ENCODE measurements at places on chromosomes 16 and 17.
A peak's percentile ranks its signal among the peaks of the same experiment; 100 is the strongest.

DNA sequence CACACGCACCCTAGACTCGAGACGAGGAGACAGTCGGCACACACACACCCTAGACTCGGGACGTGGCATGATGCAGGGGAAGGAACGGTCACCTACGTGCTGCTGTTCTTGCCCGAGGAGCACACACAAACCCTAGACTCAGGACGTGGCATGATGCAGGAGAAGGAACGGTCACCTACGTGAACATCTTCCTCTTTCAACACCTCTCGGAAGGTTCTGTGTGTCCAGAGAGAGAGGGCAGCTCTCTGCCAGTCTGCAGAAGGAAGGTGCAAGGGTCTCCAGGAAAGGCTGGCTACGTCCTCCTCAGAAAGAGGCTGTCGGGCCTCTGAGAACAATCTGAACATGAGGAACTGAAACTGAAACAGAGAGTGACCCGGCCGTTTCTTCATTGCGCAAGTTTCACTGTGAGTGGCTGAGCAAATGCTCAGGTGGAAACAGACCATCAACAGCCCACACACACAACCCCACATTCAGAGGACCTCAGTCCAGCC is 43.4 kb downstream of the ZNF276 start:
- DNase-seq = peak; percentile 62

DNA sequence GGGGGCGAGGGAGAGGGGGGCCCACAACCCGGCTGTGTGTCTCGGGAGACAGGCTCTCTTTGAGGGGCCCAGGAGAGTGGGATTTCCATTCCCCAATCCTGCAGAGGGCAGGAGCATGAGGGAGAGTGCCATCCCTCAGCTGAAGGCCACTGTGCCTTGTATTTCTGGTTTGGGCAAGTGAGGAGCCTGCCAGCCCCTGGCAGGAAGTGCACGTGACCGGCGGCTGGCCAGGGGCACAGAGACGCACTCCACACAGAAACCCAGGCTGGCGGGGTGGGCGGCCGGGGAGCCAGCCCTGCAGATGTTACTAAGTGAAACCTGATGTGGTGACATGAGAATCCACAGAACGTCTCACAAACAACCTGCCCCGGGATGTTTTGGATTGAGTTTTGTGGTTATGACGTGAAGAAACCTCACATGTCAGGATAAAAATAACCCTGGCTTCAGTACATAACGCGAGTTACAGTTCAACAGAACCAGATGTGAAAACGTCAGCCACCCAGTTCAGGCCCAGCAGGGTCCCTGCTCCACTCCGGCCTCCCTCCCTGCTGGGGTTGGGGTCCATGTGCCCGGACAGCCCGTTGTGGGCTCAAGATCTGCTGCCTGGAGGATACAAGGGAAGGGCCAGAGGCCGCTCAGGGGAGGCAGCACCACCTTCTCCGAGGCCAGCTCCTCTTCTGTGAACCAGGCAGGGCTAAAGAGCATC is 51.7 kb upstream of the MTSS2 start:
- peak; percentile 87 for DNase-seq

DNA sequence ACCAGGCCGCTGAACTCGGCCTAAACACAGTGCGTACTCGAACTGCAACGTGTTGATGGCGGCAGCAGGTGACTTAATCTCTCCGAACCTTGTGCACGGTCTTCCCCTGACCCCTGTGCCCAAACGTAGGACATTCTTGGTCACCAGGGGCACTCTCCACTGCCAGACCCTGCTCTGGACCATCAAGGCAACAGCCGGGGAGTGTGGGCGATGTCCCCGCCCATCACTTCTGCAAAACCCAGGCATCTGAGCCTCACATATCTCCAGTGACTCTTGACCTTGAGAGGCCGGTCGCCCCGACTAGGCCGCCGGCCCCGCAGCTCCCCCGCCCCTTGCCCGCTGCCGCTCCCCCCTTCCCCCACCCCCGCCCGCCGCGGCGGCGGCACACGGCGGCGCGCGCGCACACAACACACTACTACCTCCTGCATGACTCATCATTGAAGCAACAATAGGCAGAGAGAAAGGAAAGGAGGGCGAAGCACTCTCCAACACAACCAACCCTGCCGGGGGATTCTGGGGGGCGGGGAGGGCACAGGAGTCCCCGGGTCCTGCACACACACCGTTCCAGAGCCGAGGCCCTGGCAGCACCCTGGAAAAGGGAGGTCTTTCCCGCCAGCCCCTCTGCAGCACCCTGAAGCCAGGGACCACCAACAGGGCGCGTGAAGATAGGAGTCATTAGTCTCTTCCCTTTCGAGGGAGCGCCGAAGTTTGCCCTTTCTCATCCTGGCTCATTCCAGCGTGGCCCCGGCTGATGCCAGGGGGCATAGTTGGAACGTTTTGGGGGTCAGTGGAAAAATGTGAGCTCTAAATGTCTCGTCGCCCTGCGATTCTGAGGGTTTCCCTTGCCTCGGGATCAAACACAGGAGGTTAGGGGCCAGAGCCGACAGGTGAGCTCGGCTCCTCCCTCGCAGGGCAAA is 1.9 kb downstream of the MNT start:
- peak; percentile 66 for DNase-seq

GRCh38 chr16:83887080-83887479 is 11.8 kb upstream of the MLYCD start:
- no peak for DNase-seq

GRCh38 chr17:12388226-12388625 is 277.5 kb upstream of the MYOCD start:
- DNase-seq = no peak

GRCh38 chr16:64051824-64052223 is 1070.0 kb downstream of the CDH11 start:
- no peak for DNase-seq
